ENCODE measurements at places on chromosomes 11 and 22.

DNA sequence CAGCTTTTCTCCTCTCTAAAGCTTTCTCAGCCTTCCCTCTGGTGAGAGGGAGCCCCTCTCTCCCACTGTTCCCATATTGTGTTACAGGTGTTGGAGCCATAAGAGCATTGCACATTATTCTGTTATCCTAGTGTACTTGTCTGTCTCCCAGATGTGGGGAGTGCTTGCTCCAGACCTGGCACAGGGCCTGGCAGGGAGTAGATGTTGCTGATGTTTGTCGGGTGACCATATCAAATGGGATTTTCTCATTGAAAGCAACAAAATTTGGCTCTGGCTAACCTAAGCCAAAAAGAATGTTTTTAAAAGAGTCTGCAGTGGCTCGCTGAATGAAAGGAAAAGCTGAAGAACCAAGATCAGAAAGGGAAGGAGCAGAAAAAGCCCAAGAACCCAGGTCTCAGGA is 41.1 kb downstream of the CYB5R2 start:
- no peaks in the 10 kb centered on the region for H3K4me1 ChIP-seq
- no peak overlapping the region for H3K4me3 ChIP-seq
- H3K27me3 ChIP-seq = no peaks in the 10 kb centered on the region
- DNase-seq = no peak
- H3K27ac ChIP-seq = no peak overlapping the region

DNA sequence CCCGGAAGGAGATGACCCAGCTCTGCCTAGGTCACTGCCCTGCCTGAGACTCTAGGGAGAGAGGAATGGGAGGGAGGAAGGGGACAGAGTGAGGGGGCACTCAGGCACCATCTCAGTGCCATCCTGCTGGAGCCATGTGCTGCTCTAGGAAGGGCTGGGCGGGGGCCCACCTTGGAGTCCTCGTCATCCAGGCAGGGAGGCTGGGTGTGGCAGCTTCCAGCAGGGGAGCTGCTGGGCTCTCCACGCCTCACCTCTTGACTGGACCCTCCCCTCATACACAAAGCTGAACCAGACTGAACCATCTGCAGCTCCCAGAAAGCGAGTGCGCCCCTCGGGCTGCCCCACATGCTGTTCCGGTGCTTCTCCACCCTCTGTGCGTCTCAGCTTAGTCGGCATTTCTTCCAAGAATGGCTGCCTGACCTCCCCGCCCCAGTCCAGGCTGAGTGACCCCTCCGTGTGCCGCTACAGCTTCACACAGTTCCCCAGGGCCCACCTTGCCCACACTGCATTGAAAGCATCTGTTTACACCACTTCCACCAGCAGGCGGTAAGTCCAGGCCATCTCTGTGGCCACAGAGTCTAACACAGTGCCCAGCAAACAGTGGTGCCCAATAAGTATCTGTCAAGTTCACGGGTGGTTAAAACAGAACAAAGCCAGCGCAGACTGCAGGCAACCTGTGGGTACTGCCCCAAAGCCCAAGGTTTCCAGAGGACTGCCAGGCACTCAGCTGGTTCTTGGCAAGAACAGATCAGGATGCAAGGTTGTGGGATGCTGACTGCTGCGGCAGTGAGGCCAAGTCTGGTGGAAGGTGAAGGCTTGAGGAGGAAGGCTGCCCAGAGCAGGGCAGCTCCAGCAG is 9.4 kb upstream of the TRIM29 start:
- DNase-seq = no peak
- H3K27me3 ChIP-seq = no peaks in the 10 kb centered on the region
- H3K27ac ChIP-seq = no peak overlapping the region
- no peaks in the 10 kb centered on the region for H3K4me1 ChIP-seq
- H3K4me3 ChIP-seq = no peak overlapping the region

- no peaks in the 10 kb centered on the region for H3K36me3 ChIP-seq
- H3K4me3 ChIP-seq = no peak overlapping the region
- DNase-seq = no peak
- peaks cover 26% of the 10 kb centered on the region for H3K4me1 ChIP-seq
Measured at GRCh38 chr22:40235308-40235707, 57.6 kb downstream of the TNRC6B start.

GRCh38 chr11:64086258-64087123 is 50.8 kb downstream of the FLRT1 start:
- H3K36me3 ChIP-seq = no peaks in the 10 kb centered on the region
- no peaks in the 10 kb centered on the region for H3K27me3 ChIP-seq
- H3K4me1 ChIP-seq = peaks cover 64% of the 10 kb centered on the region
- DNase-seq = peak; percentile 25
- peak overlapping the region; percentile 56 for H3K27ac ChIP-seq
- no peak overlapping the region for H3K4me3 ChIP-seq

DNA sequence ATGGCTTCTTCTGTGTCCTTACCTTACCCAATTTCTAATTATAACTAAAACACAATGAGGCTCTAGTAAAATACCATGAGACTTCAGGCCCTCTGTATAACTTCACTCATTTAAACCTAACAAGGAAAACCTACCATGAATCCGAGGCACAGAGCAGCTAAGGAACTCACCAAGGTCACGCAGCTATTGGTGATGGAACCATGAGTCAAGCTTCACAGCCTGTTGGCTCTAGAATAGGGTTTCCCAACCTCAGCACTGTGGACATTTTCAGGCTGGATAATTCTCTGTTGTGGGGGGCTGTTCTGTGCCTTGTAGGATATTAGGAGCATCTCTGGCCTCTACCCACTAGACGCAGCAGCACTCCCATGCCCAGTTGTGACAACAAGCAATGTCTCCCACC is 75.7 kb downstream of the TIMP3 start:
- H3K27ac ChIP-seq = no peak overlapping the region
- no peak overlapping the region for H3K4me3 ChIP-seq
- no peak for DNase-seq
- no peaks in the 10 kb centered on the region for H3K4me1 ChIP-seq

GRCh38 chr11:14041565-14041964 is 79.0 kb downstream of the SPON1 start:
- DNase-seq = no peak
- H3K27ac ChIP-seq = no peak overlapping the region
- H3K36me3 ChIP-seq = no peaks in the 10 kb centered on the region
- H3K4me3 ChIP-seq = no peak overlapping the region

- no peaks in the 10 kb centered on the region for H3K36me3 ChIP-seq
- H3K4me3 ChIP-seq = no peak overlapping the region
- no peaks in the 10 kb centered on the region for H3K4me1 ChIP-seq
- no peak for DNase-seq
- H3K27me3 ChIP-seq = no peaks in the 10 kb centered on the region
Measured at GRCh38 chr11:29809121-29809520, 207.7 kb downstream of the KCNA4 start.

- no peaks in the 10 kb centered on the region for H3K27me3 ChIP-seq
- no peaks in the 10 kb centered on the region for H3K36me3 ChIP-seq
- peaks cover 38% of the 10 kb centered on the region for H3K4me1 ChIP-seq
- DNase-seq = peak; percentile 57
- peak overlapping the region; percentile 87 for H3K4me3 ChIP-seq
Measured at GRCh38 chr22:40044870-40045834, 50.4 kb downstream of the FAM83F start.

GRCh38 chr22:37485395-37486223 is 575 bp downstream of the MFNG start:
- H3K4me1 ChIP-seq = peaks cover 13% of the 10 kb centered on the region
- H3K36me3 ChIP-seq = no peaks in the 10 kb centered on the region

DNA sequence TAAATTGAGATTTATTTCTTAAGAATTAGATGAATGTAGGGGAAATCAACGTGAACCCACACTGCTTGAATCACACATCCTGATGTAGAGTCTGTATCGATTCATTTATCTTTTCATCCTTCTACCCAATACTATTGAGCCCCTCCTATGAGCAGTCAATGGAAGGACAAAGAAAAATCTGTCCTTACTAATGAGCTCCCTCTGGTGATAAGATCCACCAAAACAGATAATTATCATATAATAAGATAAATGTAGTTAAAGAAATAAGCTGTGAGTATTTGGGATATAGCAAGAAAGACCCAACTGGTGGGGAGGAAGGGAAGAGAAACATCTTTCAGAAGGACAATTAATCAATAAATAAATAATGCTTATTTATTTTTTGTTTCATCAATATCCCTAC is 385.1 kb upstream of the CCDC90B start:
- no peak overlapping the region for H3K27ac ChIP-seq
- no peaks in the 10 kb centered on the region for H3K36me3 ChIP-seq
- H3K4me1 ChIP-seq = no peaks in the 10 kb centered on the region
- H3K4me3 ChIP-seq = no peak overlapping the region

DNA sequence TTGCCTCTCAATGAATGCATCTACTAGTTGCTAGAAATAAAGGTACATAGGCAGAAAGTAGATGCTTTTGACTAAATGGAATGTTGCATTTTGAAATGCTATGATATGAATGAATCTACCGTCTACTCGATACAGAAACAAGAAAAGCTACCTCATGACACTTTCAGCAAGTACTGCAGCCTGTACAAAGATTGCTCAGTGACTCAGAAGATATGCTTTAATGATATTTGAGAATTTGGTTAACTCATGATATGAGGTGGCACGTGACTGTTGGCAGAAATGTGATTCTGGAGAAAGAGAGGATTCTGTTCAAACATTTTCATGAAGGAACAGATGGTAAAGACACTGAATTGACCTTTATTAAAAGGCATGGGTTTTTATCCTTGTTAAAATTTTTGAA is 76.0 kb downstream of the HSD17B12 start:
- H3K4me3 ChIP-seq = no peak overlapping the region
- peaks cover 4% of the 10 kb centered on the region for H3K36me3 ChIP-seq
- no peak overlapping the region for H3K27ac ChIP-seq
- no peaks in the 10 kb centered on the region for H3K4me1 ChIP-seq
- no peaks in the 10 kb centered on the region for H3K27me3 ChIP-seq

DNA sequence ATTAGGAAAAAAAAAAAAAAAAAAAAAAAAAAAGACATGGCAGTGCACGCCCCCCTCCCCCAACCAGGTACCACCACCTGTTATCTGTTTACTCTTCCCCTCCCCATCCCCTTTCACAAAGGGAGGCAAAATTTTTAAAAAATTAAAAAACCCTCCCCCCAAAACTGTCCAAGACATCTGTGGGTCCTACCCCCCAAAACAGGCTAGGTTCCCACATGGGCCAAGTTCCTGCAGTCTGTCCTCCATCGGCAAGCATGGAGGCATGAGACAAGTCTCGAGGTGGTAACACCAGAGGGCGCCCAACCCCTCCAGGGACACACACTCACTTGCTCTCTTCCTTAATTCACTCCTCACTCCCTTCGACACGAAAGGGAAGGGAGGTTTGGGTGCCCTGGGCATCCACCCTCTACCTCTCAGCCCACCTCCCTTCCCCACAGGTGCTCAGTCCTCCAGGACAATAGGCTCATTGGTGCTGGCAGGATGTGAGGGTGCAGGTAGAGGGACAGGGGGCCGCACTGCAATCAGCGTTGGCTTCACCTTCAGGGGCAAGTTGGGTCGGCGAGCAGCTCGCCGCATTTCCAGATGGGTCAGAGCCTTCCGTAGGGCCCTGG is 2.2 kb upstream of the TUT1 start:
- no peak overlapping the region for H3K4me3 ChIP-seq
- peak; percentile 82 for DNase-seq
- H3K27me3 ChIP-seq = no peaks in the 10 kb centered on the region
- no peak overlapping the region for H3K27ac ChIP-seq
- peaks cover 27% of the 10 kb centered on the region for H3K4me1 ChIP-seq
- H3K36me3 ChIP-seq = peaks cover 7% of the 10 kb centered on the region

- H3K4me3 ChIP-seq = no peak overlapping the region
- H3K27ac ChIP-seq = no peak overlapping the region
- H3K36me3 ChIP-seq = no peaks in the 10 kb centered on the region
Measured at GRCh38 chr11:118155776-118156530, 3.3 kb upstream of the SCN4B start.

- H3K27ac ChIP-seq = no peak overlapping the region
- H3K27me3 ChIP-seq = no peaks in the 10 kb centered on the region
- H3K4me3 ChIP-seq = no peak overlapping the region
- peak; percentile 39 for DNase-seq
- H3K4me1 ChIP-seq = peaks cover 7% of the 10 kb centered on the region
Measured at GRCh38 chr22:27252282-27253049, 549.1 kb downstream of the MN1 start.

DNA sequence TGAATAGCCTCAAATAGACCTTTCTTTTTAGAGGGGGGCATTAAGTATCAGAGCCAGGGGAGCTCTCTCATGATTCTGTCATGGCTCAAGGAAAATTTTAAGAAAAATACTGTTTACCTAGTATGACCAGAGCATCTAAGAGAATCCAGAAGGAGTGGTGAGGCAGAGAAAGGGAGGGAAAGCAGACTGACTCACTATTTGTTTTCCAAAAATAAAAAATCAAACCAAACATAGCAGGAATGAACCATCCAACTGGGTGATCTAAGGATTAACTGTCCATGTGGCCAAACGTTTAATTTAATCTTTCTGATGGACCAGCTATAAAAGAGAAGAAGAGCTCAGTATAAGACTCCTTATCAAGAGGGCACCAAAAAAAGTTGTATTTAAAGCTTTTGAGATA is 70.8 kb downstream of the GAB2 start:
- no peak overlapping the region for H3K4me3 ChIP-seq
- H3K4me1 ChIP-seq = peaks cover 6% of the 10 kb centered on the region
- H3K27ac ChIP-seq = no peak overlapping the region

- H3K4me3 ChIP-seq = no peak overlapping the region
- H3K27ac ChIP-seq = no peak overlapping the region
- no peaks in the 10 kb centered on the region for H3K4me1 ChIP-seq
- H3K36me3 ChIP-seq = no peaks in the 10 kb centered on the region
Measured at GRCh38 chr11:76268498-76268897, 62.2 kb upstream of the WNT11 start.

GRCh38 chr11:124202951-124203350 is 19.8 kb downstream of the OR10D3 start:
- no peak overlapping the region for H3K4me3 ChIP-seq
- H3K27ac ChIP-seq = no peak overlapping the region
- H3K36me3 ChIP-seq = no peaks in the 10 kb centered on the region
- H3K4me1 ChIP-seq = no peaks in the 10 kb centered on the region
- no peaks in the 10 kb centered on the region for H3K27me3 ChIP-seq

- H3K4me3 ChIP-seq = no peak overlapping the region
- H3K4me1 ChIP-seq = no peaks in the 10 kb centered on the region
- H3K36me3 ChIP-seq = no peaks in the 10 kb centered on the region
Measured at GRCh38 chr11:7348432-7349304, 97.0 kb downstream of the SYT9 start.

DNA sequence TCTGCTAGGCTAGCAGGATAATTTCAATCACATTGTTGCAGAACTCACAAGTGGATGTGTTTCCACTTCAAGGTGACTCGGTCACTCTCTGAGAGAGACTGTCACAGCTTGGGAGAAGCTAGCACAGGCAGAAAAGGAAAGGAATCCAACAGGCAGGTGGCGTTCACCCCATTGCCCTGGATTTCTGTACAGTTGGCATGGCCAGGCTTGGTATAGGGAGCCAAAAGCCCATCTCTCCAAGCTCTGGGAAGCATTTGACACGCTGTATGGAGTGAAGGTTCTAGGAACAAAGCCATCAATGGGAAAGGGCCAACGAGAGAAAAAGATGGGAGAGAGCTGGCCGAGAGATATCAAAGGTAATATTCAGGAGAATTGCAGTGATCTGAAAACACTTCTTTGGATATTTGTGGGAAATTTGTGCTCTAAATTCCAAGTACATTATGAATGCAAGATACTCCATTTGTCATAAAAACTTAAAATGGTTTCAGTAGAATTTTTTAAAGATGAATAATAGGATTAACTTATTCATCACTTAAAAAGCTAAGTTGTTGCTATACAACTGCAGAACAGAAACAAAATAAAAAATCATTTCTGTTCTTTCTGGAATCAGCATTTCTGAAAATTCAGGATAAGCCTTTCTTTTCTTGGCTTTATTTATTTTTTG is 223.5 kb upstream of the NTM start:
- no peak overlapping the region for H3K27ac ChIP-seq
- no peak for DNase-seq
- no peaks in the 10 kb centered on the region for H3K4me1 ChIP-seq
- H3K27me3 ChIP-seq = no peaks in the 10 kb centered on the region
- no peaks in the 10 kb centered on the region for H3K36me3 ChIP-seq
- H3K4me3 ChIP-seq = no peak overlapping the region

- DNase-seq = no peak
- H3K27me3 ChIP-seq = no peaks in the 10 kb centered on the region
- no peaks in the 10 kb centered on the region for H3K4me1 ChIP-seq
- H3K4me3 ChIP-seq = no peak overlapping the region
Measured at GRCh38 chr22:44604991-44605390, 97.0 kb upstream of the PRR5 start.
